GM12864 (cell line): ENCODE measurements at places on chromosomes 12 and 14.

GRCh38 chr12:85266356-85266755 lies 13.7 kb upstream of the ALX1 start:
- DNase-seq = no peak

DNA sequence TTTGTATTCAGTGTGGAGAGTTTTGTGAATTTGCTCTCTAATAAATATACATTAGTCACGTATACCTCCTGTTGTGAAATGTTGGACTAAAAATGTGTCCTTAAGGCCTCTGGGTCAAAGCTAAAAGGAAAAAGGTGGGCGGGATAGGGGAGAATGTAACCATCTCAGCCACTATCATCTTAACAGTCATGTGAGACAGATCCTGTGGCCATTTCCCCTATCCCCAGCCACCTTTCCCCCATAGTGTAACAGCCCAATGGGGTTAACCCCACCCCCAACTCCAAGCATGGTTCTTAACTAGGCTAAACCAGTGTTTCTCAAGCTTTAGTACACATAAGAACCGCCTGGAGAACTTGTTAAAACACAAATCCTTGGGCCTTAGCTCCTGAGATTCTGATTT lies 6.5 kb upstream of the ITPR2 start:
- DNase-seq = no peak

- no peak for DNase-seq
These were observed 374.7 kb downstream of the ALG10 start for GRCh38 chr12:34396861-34397590.

- no peak for DNase-seq
These were observed 101.7 kb downstream of the DPF3 start for GRCh38 chr14:72792051-72792788.

DNA sequence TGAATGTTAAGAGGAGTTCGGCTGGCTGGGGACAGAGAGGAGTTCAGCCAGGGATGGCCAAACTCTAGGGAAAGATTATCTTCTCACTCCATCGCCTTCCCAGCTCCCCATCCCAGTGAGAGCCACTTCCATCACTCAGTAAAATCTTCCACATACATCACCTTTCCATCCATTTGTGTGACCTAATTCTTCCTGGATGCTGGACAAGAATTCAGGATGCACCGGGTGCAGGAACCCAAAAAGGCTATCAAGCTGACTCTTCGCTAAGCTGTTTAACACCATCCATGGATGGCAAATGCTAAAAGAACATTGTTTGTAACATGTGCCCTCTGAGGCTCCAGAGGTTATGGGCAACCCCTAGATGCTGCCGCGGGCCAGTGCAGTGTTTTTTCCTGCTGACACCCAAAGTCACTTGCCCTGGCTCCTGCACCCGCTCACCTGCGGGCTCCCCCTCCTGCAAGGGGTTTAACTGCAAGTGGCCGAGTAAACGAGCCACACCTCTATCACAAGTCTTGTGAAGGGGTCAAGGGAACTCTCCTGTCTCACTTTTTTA lies 216.0 kb upstream of the NPAS3 start:
- no peak for DNase-seq

GRCh38 chr14:100607611-100607956 lies 20.4 kb upstream of the BEGAIN start:
- no peak for DNase-seq

- DNase-seq = no peak
These were observed 16.2 kb downstream of the VPS33A start for GRCh38 chr12:122250047-122250446.

DNA sequence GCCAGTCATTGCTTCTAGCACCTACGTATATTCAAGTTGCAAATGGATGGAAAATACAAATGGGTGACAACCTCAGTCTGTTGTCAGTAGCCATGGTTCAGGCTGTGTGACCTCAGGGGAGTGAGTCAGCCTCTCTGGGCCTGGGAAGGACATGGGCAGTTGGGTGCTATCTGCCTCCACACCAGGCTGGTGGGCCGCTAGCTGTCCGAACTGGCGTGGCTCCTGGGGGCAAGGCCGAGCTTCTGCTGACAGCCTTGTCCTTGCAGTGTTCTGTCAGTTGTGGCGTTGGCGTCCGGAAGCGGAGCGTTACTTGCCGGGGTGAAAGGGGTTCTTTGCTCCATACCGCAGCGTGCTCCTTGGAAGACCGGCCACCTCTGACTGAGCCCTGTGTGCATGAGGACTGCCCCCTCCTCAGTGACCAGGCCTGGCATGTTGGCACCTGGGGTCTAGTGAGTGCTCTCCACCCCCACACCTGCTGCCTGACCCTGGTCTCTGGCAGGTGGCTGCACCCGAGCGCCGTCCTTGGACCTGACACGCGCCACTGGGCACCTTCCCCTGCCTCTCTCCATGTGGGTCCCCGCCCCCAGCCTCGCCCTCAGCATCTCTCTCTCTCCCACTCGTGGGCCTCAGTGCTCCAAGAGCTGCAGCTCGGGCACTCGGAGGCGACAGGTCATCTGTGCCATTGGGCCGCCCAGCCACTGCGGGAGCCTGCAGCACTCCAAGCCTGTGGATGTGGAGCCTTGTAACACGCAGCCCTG lies 17.1 kb downstream of the PAPLN start:
- no peak for DNase-seq

GRCh38 chr12:65152596-65152995 lies 16.8 kb upstream of the LEMD3 start:
- DNase-seq = no peak

DNA sequence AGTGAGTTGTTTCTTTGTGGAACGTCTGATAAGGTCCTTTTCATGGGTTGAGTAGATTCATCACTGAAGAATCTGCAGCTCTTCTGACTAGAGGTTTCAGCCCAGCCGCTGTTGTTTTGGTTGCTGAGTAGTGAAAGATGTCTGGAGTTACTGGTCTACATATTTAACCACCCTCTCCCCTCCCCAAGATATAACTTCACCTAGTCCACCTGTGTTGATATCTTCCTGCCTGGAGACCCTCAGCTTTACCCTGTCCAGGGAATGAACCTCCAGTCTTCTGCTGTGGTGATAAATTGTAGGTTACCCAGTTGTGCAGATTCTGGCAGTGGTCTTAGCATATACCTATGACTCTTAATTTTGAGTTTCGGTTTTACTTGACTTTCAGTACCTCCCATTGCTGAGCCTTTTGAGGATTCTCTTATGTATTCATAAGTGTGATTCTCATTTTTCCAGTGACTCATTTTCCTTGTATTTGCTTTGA lies 62.9 kb downstream of the CCDC91 start:
- peak; percentile 31 for DNase-seq

GRCh38 chr12:117749431-117749830 lies 219.4 kb downstream of the KSR2 start:
- DNase-seq = no peak

DNA sequence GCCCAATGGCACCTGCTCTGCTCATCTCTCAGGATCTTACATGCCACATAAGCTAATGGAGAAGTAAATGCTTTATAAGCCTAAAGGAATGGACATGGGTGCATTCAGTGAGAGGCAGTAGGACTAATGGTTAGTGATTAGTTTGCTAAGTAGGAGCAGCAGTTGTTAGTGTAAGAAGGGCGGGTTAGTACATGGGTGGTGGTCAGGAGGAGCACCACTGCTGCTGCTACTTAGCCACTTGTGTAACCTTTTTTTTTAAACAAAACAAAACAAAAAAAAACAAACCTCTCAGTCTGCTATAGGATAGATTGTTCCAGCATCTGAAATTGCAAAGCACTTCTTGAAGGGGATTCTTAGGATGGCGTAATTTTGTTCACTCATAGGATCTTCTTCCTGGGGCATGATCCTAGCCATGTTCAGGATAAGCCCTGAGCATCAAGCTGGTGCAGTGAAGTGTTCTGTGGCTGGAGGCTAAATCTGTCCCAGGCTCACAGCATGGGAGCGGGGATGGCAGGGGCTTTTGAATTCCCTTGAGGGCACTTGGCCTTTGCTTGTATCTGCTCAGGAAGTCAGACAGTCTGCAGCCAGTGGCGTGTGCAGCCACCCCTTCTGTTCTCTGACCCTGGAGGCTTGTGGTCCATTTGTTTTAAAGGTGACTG lies 63.6 kb downstream of the CHST11 start:
- DNase-seq = no peak

DNA sequence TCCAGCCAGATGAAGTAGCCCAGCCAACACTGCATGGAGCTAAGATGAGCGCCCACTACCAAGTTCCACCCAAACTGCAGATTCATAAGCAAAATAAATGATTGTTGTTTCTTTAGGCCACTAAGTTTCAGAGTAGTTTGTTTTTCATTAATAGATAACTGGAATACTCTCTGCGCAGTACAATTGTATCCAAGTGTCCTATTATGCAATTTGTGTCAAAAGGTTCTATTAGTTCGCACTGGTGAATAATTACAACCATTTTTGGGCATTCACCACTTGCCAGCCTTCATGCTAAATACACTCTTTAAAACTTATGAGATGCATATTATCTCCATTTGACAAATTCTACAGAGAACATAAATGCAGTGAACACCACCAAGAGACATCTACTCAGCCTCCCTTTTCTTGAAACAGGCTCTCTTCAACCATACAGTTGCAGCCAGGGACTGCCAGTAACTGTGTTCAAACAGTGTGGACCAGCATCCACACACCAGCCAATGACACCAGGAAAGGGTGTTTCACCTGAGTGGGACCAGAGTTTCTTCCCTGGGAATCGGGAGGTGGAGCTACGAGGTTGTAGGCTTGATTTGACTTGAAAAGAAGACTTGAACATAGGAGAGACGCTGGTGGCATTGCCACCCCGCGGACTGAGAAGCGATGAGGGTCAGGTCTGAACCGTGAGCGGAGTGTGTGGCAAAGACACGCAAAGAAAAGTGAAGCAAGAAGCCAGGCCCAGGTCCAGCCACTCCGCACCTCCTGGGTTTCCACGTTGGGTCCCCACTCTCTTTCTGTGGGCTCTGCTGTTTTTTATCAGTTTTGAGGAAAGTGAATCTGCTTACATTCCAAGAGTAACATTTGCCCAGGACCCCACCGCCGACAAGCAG lies 53.0 kb upstream of the FZD10 start:
- DNase-seq = no peak

- no peak for DNase-seq
These were observed 50.9 kb upstream of the INSM2 start for GRCh38 chr14:35482994-35483515.

DNA sequence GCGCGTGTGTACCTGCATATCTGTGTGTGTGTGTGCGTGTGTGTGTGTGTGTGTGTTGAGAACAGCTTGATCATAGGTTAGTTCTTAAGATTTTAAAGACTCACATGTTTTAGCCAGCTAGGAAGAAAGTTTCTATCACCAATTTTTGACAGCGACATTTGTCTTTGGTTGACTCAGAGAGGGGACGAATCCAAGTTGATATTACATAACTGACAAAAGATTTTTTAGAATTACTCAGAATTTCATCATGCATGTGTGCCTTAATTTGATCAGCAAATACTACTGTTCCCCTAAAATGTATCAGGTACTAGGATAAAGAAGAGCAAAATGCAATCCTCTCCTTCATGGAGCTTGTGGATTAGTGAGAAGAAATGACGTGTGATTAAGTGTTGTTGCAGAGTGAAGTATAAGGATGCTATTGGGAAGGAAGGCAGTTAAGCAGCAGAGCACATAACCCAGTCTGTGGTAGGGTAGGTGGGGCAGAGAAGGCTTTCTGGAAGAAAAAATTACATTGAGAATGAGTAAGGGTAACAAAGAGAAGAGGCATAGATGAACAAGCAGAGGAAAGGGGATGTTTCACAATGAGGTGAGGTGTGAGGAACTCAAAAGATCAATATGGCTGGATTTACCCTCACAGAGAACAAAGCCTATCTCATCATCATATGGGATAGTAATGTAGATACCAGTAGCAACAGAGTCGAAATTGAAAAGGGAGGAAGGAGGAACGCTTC lies 77.5 kb downstream of the ELK3 start:
- no peak for DNase-seq

DNA sequence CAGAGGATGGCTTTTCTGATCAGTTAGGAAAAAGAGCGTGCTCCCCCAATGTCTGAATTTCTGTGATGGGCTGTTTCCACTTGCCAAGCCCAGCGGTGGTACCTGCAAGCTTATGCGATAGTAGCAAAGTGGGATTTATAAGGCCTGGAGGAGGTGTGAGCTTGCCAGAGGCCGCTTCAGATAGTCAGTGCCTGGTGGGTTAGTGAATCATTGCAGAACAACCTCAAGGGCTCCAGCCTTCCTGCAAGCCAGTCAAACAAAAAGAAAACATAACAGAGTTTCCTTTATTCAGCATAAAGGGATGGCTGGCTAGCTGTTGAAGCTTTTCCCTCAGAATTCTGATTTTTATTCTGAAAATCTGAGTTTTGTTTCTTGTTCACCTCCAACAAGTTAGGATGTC lies 7.6 kb upstream of the BMP4 start:
- DNase-seq = no peak

DNA sequence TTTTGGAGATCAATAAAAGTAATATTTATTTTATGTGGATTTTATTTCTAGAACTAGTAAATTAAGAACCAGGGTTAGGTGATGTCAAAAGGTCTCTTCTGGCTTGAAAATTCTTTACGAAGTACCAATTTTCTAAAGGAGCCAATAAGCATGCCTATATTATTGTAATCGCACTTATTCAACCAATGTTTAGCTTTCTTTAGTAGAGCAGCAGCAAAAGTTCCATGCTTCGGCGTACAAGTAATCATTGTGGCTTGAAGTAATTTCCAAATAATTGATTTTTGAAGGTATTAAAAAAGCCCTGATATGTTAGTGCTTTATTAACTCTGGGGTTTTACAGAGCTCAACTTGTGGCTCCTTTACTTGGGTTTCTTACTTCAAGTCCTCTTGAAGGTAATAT lies 3.4 kb downstream of the RMST start:
- DNase-seq = no peak

DNA sequence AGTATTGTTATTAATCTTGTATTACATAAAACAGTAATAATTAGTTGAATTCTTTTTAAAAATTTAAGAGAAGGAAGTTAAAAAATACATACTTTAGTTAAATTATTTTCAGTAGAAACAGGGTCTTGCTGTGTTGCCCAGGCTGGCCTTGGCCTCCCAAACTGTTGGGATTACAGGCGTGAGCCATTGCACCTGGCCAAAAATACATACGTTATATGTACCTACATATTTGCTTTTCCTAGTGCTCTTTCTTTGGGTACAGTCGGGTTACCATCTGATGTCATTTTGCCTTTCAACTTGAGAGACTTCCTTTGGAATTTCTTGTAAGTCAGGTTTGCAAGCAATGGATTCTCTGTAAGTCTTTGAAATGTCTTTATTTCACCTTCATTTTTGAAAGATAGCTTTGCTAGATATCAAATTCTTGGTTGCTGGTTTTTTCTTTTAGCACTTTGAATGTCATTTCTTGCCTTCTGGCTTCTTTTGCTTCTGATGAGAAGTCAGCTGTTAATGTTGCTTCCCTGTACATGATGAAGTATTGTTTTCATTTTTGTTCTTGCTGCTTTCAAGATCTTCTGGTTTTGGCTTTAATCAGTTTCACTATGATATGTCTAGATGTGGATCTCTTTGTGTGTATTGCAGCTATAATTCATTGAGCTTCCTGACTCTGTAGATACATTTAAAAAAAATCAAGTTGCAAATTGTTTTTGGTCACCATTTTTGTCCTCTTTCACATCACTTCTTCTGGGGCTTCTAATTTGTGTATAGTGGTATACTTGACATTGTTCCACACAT lies 84.4 kb downstream of the SPATS2 start:
- peak; percentile 40 for DNase-seq

GRCh38 chr12:113645183-113645582 lies 173.5 kb upstream of the LHX5 start:
- DNase-seq = no peak
